CD4-positive, alpha-beta T cell treated with Interleukin-15 for 1 hour (primary cell): ENCODE measurements at places on chromosomes 2 and 18.

DNA sequence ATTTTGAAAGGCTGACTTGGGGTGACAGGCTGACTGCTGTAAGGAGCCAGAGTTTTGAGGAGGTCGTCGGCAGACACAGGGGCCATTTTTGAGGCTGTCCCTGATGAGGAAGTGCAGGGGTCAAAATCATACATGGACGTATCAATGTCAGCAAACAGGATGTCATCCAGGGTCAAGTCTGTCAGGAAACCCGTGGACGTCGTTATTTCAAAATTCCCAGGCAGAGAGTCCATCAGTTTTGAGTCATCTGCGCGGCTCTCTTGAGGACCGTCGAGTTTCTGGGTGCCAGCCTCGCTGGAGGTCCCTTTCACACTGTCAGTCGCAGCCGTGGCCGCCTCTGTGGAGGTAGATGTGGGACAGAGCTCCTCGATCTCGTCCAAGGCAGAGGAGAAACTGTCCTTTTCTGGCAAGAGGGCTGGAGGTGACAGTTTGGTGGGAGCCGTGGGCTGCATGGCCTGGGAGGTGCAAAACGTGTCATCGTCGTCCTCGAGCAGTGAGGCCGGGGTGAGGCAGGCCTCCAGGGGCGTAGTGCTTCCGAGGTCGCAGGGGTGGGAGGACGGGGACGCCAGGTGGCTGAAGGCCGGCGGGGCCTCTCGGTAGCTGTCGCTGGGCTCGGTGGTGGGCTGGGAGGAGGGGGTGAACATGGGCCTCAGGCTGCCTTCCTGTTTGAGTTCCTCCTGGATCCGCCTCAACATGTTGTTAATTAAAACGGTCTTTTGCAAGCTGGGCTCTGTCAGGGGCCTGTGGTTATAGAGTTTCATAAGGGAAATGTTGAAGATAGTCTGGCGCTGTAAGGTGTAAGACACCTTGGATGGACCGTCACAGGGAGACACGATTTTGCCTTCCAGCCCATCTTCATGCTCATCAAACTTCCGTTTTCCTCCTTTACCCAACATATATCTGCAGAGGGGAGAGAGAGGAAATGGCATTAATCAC, 17.5 kb downstream of the SERTAD2 start:
- DNase-seq = no peak

DNA sequence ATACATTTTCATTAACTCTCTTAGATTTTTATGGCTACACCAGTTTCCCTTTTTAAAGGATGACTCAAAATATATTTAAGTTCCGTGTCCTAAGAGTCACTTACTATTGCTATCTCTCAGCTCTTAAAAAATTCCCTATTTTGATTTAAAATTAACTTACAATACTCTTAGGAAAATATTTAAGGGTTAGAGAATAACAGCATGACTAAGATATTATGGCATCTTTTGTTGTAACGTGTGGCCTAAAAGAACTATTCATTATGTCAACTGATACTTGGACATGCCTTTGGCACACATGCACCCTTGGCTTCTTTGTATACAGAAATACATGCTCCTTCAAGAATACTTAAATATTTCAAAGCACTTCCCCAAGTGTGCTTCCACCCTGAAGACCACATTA, 42.3 kb downstream of the SCN3A start:
- no peak for DNase-seq

DNA sequence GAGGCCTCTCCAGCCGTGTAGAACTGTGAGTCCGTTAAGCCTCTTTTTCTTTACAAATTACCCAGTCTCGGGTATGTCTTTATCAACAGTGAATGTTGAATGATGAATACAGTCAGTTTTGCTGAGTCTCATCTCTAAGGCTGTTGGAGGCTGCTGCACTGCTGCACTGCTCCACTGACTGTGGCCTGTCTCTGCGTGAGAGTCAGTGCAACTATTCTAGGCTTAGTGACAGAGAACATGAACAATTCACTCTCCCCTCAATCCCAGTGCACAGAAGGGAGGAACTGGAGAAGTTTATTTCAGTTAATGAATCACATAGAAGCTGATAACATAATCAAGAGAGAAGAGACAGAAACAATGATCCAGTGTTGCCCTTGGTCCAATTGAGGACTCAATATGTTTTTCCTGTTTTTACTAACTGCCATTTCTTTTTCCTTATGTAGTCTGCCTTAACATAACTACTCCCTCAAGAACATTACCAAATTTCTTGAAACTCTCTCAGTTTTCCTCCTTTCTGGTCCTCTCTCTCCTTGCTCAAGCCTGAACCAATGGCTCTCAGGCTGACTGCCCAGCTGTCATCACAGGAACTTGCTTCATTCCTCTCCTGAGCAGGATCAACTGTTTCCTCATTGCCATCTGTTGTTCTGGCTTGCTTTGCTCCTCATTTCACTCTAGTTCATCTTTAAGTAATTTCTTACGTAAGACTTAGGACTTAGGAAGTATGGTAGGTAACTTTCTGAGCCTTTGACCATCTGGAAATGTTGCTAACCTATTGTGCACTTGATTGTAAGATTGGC, 483.2 kb downstream of the METTL4 start:
- no peak for DNase-seq

DNA sequence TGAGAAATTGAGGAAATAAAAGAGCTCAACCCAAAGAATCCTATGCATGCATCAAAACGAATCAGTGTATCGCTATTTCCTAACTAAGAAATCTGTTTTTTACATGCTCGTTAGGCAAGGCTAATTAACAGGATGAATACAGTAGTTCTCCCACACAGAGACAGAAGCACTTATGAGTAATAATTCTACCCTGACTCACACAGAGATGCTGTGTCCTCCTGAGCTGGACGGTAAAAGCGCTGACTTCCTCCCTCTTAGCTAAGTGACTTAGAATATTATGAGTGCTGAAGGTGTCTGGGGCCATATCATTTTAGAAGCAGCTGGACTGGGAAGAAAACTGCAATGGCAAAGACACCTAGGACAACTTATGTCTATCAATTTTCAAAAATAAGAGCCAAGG, 18.5 kb downstream of the PLEKHM3 start:
- DNase-seq = no peak

DNA sequence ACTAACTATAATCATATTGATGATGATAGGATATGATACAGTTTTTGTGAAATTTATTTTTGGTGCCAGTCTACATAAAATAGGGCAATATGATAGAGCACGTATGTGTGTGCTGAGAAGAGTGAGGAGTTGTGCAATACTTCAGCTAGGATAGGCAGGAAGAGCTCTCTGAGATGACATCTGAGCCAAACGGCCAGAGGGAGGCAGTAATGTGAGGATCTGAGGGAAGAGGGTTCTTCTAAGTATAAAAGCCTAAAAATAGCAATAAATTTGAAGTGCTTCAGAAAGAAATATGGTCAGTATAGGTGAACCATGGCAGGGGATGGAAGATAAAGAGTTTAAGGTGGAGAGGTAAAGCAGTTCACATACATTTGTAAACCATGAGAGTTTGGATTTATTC, 102.5 kb downstream of the OLA1 start:
- DNase-seq = no peak

- DNase-seq = no peak
These were observed 22.1 kb downstream of the FBXO41 start for GRCh38 chr2:73262108-73262651.

DNA sequence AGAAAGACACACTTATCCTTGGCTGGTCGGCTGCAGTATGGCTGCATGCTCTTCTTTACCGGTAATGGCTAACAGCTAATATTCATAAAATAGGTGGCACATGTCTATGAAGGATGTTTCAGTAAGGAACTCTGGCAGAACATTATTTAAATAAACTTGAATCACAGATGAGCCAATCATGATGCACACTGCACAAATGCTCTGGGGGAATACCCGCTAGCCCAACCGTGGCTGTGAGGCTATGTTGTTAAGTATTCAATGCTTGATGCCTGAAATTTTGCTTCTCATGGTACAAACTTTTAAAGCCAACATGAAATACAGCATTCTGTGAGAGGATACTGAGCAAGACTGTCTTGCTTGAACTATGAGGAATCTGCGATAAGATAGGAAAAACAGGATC, 505.8 kb downstream of the ZEB2 start:
- DNase-seq = no peak

- no peak for DNase-seq
These were observed 29.7 kb upstream of the FAHD2A start for GRCh38 chr2:95372845-95373244.

- no peak for DNase-seq
These were observed 37.1 kb downstream of the AGFG1 start for GRCh38 chr2:227509076-227509475.

GRCh38 chr2:135279209-135279608, 227.1 kb downstream of the RAB3GAP1 start:
- no peak for DNase-seq

DNA sequence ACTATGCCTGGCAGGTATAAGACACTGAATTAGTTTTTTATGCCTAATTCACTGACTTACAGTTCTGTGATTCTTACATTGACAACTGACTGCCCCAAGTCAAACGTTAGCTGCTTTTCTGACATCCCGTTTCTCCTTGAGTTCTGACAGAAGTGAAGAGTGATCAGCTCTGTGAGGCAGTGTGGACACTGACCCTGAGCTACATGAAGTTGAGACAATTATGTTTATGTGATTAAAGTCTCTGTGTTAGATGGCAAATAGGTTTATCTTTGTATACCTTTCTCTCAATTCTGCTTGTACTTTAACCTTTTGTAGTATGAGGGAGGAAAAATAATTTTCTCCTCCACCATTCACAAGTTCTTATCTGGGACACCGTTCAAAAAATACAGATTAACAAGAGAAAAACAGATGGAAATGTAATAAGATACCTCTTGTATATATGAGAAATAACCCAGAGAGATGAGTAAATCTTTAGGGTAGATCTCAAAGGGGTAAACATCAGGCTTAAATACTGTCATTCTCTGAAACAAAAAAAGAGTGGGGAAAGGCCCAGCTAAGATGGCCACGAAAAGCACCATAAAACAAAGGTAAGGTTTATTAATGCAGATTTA, 85.4 kb upstream of the B3GNT2 start:
- no peak for DNase-seq

GRCh38 chr2:142180820-142181533, 50.2 kb upstream of the LRP1B start:
- no peak for DNase-seq

DNA sequence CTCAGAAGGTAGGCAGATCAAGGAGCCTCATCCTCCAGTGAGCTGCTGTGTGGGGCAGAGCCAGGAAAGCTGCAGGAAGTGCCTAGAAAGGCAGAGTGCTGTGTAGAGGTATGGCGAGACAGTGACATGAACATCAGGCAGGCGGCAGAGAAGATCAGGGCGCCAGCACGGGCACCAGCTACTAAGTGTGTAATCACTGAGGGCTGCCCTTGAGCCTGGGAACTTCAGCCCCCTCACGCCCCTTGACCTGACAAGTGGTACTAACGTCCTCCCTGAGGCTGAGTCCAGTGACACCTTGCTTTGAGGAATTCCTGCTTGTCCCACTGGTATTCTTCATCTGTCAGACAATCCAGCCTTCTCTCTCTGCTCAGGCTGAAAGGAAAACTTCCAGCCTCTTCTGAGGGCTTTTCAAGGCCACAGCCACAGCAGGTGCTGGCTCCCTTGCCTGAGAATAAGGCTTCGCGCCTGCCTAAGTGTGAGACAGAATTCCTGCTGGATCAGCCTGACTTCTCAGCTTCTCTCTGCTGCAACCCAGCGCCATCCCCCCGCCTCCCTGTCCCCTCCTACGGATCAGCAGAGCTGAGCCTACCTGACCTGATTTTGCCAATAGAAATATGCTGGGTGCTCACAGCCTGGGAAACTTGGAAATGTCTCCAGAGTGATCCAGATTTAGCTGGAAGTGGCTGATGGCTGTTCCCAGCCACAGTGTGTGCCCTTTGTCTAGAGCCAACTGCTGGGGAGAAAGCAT, 148.0 kb downstream of the SMAD7 start:
- peak; percentile 11 for DNase-seq

- no peak for DNase-seq
These were observed 58.2 kb downstream of the PMAIP1 start for GRCh38 chr18:59957957-59958356.

- DNase-seq = no peak
These were observed 186.8 kb downstream of the DSC3 start for GRCh38 chr18:30855762-30856161.

DNA sequence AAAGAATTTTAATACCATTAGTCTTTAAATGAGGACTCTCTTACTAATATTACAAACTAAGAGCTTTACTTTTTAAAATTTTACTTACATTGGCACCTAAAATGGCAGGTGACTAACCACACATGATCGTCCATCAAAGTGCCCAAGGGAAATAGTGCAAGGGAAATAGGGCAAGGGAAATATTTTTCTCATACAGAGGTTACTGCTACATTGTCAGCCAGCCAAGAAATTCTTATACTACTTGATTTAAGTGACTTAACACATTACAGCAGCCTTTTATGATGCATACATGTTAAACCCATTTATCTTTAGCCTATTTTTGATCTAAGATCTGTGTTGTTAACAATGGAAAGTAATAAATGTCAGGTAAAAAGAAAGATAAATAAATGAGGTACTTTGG, 587.2 kb upstream of the PKDCC start:
- no peak for DNase-seq
